ENCODE measurements at places on chromosomes 2 and 18.

DNA sequence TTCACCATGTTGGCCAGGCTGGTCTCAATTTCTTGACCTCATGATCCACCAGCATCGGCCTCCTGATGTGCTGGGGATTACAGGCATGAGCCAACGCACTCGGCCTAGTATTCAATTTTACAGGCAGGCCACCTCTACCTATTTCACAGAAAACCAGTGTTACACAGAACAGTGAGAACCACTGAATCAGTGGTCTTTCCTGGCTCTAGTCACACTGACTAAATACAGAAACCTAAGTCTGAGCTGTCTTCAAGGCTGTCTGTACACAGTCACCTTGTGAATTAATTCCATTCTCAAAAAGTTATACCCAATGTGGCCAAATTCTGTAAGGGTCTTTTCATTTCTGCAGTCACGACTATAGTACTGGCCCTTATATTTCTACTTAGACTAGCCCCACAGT lies 3.5 kb downstream of the RNF149 start:
- DNase-seq: no peak

- DNase-seq: no peak
Measured at GRCh38 chr2:204274991-204275390, 270.3 kb upstream of the PARD3B start.

DNA sequence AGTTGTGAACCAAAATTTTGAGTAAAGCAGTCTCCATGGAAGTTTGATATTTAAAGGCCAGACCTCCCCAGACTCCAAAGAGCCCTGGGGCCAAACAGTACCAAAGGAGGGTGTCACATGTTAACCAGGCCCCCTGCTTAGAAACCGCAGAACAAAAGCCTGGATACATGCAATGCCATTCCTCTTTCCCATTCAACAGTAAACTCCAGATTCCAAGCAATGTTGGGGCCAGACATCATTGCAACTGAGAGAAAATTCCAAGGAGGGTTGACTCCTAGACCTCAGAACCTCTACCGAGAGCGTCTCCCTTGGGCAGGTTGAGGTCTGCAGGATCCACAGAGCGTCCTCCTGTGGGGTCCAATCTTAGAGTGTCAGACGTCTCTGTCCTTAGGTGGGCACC lies 404.4 kb upstream of the SYT4 start:
- no peak for DNase-seq

DNA sequence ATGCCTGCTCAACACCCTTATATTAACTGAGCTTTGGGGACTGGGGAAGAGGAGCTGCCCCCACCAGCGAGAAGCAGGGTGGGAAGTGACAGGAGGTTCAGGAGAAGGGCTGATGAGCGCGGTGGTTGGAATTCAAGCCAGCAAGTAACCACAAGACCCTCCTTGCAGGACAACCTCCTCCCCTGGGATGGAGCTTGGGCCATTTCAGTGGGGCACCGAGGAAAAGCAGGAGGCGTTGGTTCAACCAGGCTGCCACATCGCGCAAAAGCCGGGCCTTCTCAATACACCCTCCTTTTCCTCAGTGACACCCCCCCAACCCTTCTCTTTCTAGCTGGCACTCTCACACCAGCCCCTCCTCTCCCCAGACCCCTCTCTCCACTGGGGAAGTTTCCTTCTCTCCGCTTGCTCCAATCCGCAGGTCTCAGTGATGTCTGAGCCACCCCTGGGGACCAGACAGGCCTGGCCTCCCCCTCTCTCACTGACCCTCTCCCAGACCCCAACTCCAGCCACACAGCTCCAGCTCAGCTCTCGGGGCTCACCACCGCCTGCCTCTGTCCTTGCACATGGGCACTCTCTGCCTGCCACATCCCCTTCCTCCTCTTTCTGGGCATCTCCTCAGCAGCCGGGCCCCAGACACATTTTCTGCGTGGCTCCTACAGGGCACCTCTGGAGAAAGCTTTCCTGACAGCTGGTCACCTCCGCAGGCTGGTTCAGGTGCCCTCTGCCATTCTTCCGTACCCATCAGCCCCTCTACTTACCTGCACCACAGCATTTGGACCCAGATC lies 44.5 kb downstream of the KCNF1 start:
- no peak for DNase-seq

DNA sequence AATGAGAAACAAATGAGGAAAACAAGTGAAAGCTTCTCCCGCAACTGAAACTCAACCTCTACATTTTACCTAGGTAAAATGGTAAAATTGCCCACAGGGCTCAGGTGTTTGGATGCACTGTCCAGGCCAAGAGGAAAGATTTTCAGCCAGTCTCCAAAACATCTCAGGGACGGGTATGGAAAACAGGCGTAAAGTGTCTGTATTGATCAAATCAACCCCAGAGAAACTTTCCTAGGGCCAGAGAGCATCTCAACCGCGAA lies 361 bp upstream of the HAT1 start:
- no peak for DNase-seq

- no peak for DNase-seq
Measured at GRCh38 chr18:22817844-22818243, 115.3 kb upstream of the RBBP8 start.

- DNase-seq: peak; percentile 19
Measured at GRCh38 chr2:174158003-174158402, 90.3 kb downstream of the OLA1 start.

GRCh38 chr18:4870177-4870773 lies 326.8 kb downstream of the AKAIN1 start:
- DNase-seq: no peak

DNA sequence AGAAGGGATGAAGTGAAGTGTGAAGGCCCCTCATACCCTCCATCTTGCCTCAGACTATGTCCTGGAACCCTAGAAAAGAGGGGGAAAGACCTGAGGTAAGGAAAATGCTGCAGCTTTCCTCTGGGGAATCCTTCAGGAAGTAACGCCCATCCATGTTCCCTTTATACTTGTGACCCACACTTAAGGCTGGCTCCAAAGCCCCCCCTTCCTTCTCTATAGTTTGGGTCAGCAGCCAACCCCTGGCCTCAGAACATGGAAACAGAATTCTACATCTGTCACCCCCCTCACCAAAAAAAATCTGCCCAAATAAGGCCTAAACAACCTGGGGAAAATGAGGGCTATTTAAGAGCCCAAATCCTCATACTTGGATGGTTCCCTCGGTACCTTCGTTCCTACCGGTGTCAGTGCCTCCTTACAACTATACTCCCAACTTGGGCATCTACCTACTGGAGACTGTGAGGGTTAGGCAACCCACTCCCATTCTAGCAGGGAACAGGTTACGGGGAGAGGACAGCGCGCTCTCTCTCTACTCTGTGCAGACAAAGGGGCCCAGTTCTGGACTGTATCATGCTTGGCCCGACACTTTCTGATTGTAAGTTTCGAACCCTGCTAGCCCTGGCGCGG lies 689 bp downstream of the OST4 start:
- DNase-seq: no peak

DNA sequence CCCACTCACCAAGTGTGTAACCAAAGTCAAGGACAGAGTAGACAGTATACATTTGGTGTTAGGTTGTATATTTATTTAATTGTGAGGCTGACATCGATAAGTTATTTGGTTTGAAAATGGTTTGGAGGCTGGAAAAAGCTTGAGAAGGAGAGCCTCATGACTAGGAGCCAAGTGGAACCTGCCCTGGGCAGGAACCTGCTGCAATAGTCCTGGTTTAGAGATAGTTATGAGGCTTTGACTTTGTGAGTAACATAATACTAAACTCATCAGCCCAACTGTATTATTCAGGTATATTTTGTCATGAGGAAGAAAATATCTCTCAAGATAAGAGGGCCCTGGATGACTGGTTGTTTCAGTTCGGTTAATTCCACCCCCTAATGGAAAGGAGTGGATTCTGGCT lies 234.3 kb upstream of the CYRIA start:
- no peak for DNase-seq

DNA sequence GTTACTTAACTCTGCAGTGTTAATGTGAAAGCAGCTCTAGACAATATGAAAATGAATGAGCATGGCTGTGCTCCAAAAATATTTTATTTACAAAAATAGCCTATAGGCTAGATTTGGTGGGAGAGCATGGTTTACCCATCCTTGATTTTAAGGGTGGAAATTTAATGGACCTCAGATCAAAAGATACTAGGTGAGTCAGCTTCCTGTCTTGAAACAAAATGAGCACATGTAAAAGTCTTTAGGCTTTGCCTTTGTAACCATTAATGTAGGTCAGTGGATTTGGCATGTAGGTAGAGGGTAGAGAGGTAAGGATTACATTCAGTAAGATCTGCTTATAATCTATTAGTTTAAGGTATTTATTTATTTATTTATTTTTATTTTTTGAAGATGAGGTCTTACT lies 72.7 kb downstream of the GREB1L start:
- no peak for DNase-seq

- DNase-seq: no peak
Measured at GRCh38 chr2:180647221-180647620, 333.2 kb upstream of the UBE2E3 start.

DNA sequence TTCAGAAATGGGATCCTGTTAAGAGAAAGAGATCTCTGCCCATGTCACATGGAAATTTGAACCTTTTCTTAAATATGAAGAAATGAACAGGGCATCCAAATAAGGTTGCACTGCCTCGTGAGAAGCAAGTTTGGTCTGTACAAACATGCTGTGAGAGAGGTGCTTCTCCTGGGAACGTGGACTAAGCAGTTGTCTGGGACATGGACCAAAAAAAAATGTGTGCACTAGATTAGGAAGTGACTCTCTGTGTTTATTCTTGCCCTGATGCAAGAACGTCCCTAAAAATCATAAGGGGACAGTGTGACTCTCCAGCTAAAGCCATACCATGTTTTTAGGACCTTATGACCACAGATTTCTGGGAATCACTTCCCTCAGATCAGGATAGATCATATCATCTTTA lies 23.7 kb upstream of the GCG start:
- DNase-seq: no peak

- DNase-seq: no peak
Measured at GRCh38 chr2:31088504-31089195, 49.6 kb downstream of the GALNT14 start.
